Upper lobe of left lung (tissue), 6 donors: ENCODE measurements at places on chromosomes 4 and X. TPM values are rescaled to one million over a fixed set of nuclear protein-coding genes. Genes with fewer than 3 reads are reported as not detected.

GRCh38 chr4:22850630-22851029, 157.9 kb downstream of the GBA3 start:
- DNase-seq = no peak

- peak; percentile 56 for DNase-seq
Measured at GRCh38 chr4:162163892-162164759, at the start of gene FSTL5. Gene FSTL5, minus strand, starts transcription at chr4:162164000. Its CDS starts 52,604 bp downstream, at chr4:162111396.

- DNase-seq = no peak
Measured at GRCh38 chrX:29555465-29556091, 659.8 kb upstream of the MAGEB2 start.

DNA sequence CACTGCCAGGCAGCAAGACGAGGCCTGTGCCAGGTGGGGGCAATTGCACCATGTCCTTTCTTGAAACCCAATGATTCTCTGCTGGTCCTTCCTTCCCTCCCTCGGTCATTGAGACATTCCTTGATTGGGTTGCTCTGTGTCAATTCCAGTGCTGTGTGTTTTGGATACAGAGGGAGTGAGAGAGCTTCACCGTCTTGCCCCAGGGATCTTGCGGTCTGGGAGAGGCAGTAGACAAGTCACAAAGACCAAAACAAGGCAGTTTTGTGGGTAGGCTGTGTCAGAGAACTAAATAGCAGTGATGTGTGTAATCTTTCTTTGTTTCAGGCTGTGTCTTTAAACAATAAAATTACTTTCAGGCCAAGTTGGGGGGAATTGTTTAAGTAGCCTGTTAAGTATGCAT, 38.8 kb upstream of the TADA2B start:
- DNase-seq = no peak

- DNase-seq = no peak
Measured at GRCh38 chrX:727738-728621, 97.4 kb downstream of the SHOX start.

- DNase-seq = no peak
Measured at GRCh38 chr4:179114615-179115014, 1672.4 kb upstream of the AGA start.

GRCh38 chrX:121782976-121783375, 735.6 kb downstream of the GLUD2 start:
- no peak for DNase-seq

DNA sequence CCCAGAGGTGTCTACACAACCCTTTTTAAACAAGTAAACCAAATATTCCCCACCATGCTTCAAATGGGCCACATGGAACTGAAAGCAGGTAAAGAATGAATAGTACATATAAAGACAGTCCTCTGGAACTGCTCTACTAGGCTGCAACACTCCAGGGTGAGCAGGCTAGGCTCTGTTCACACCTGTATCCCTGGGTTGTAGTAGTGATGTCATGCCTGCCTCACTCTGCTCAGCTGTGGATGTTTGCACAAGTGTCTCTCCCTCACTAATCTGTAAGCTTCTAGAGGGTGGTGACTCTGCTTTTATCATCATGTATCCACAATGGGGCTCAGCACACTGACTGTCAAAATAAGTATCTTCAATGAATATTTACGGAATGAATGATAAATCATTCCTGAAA, 20.4 kb downstream of the LEF1 start:
- DNase-seq = no peak

DNA sequence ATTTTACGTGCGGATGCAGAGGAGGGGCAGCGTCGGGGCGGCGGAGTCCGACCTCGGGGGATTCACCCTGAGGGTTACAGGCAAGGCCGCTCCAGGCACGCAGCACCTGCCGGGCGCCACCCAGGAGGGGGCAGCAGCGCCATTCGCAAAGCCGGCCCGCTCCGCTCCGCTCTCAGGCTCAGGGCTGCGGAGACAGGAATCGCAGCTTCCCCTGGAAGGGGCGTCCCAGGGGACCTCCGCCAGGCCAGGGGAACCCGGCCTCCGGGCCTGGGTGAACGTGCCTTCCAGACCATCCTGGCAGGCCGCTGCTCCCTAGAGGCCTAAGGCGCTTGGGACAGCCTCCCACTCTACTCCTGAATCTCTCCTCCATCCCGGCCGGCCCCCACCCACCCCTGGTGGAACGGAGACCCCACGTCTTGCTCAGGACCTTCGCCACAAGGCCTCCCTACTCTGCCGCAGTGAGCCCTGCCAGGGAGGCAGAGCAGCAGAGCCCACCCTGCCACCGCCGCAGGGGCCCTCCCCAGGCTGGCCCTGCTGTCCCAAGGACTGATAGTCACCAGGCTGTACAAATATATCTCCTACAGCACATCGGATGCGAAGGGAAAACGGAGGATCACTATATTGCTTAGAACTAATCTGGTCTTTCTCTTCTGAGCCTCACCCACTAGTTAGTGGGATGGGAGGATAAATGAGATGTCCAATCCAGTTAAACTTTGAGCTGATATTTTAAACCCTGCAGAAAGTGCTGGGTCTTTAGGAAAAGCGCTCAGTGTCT, 115.0 kb downstream of the SMIM20 start:
- DNase-seq = peak; percentile 96

- DNase-seq = no peak
Measured at GRCh38 chr4:179858221-179858620, 2385.0 kb upstream of the TENM3 start.

- no peak for DNase-seq
Measured at GRCh38 chr4:93147524-93148212, 680.9 kb upstream of the ATOH1 start.

DNA sequence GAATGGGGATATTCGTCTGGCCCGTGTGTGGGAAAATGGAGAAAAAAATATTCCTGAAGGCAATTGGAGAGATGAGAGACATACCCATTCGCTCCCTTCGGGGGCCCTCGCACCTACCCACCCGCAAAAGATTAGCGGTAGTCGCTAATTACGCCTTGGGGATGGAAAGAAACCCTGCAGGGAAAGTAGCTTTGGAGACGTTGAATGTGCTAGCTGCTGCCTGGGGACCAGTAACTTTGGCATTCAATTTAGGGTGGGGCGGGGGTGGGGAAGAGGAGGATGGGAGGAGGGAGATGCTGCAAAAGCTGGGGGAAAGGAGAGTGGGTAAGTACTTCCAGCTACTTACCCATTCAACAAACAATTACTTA, 407 bp upstream of the ZC4H2 start:
- no peak for DNase-seq

DNA sequence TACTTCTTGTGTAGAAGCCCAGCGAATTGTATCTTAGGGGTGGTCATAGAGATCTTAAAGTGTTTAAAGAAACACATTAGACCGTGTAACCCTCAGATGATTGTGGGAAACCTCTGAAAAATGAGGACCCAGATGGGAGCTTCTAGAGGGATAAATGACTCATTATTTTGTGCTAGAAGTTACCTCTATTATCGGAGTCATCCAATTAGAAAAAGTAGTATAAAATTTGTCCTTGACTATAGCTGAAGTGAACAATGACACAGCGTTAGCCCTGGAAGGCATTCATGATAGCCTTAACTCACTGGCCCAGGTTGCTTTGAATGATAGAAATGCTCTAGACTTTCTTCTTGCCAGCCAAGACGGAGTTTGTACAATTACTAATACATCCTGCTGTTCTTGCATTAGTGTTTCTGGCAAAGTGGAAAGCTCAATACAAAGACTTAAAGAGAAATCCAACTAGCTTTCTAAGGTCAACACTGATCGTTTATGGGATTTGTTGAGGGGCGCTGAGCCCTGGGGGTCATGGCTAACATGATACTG, 178.9 kb upstream of the VEGFC start:
- DNase-seq = no peak

DNA sequence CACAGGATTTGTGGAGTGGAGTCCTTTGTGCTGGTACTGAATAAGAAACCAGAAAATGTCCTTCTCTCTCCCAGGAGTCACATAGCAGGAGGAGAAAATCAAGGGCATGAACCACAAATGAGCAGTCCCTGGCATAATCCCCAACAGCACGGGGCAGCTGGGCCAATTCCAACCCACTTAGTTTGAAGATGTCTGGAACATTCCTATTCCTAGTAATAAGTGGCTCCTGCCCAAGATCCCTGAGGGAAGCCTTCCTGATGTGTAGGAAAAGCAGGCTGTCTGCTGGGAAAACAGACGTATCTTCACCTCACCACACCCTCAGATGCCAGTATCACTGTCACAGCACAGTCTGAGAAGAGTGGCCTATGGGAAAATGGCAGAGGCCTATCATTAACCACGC, 182.8 kb upstream of the MAP3K15 start:
- no peak for DNase-seq

UGT2B28 gene
- total RNA-seq = not detected

TMEM255A gene
- 1.0 TPM for total RNA-seq

DGKK gene
- total RNA-seq = 0.09 TPM

SLC6A14 gene
- total RNA-seq = 3.2 TPM

GABRE gene
- total RNA-seq = 58.5 TPM

IGSF1 gene
- total RNA-seq = 0.76 TPM

CCNQ gene
- 16.6 TPM for total RNA-seq

ZMYM3 gene
- total RNA-seq = 20.6 TPM

TKTL2 gene
- not detected for total RNA-seq

PTCHD1 gene
- 2.1 TPM for total RNA-seq

GPR119 gene
- not detected for total RNA-seq
